ENCODE measurements at places on chromosomes 3 and 15.

DNA sequence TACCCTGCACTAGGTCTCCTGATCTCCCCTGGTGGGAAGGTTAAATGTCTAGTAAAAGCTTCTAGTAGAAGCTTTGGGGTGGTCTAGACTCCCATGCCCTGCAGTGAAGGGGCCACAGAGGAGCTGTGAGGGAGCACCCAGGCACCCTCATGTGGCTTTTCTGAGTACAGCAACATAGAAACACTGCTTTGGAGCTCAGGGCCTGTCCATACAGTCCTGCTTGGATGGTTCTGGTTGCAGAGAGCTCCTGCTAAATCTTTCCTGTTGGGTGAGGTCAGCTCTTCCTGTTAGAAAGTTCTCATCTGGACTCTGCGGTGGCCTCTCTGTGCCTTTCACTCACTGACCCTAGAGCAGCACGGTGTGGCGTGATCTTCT, 47.8 kb downstream of the GPD1L start:
- no peak for DNase-seq

GRCh38 chr3:11534011-11534792, 109.5 kb downstream of the VGLL4 start:
- DNase-seq: no peak

GRCh38 chr3:64806668-64807605, 119.1 kb upstream of the ADAMTS9 start:
- DNase-seq: no peak

DNA sequence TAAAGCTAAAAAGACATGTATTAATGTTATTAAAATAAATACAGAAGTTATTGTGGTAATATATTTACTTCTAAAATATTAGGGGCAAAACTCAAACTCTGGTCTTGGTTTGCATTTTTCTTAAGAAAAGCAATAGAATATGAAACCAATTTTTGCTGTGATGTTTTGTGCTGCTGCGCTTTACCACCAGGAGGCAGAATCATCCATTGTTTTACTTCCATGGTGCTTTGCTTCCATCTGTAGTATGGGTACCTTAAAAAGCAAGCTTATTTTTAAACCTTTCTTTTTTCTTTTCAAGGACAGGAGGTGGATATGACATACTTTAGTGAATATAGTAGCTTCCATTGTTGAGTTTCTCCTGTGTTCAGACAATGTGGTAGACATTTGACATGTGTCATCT, 46.6 kb upstream of the MRPL3 start:
- no peak for DNase-seq

DNA sequence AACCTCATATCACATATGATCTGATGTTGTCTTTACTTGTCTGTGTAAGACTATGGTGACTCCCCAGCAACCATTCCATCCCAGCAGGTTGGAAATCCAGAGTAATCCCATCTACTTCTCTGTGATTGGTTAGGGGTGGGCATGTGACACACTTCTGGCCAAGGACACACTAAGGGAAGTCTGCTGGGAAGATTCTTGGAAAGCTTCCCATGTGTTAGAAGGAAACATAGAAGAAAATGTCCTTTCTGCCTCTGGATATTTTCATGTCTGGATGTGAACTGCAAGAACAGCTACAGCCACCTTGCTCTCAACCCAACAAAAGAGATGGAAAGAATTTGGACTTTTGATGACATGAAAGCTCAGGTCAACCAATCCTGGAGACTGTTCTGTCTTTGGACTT, 2.6 kb upstream of the UBE2Q2 start:
- DNase-seq: no peak

DNA sequence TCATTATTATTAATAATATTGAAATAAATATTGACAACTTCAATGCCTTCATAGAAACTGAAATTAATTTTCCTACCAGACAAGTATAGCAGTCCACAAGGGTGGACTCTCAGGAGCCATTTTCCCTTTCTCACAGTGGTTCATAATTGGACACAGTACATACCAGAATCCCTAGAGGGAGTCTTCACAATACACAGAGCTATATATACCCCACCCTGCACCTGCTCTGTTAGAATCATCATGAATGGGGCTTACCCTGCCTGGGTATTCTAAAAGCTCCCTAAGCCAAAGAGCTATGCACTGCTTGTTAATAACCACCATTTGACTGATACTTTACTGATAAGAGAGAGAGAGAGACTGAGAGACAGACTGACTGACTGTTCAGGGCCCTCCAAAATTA, 134.9 kb downstream of the FEZF2 start:
- no peak for DNase-seq
